ENCODE measurements at places on chromosomes 3 and 15.

GRCh38 chr3:64901522-64901885 is 213.7 kb upstream of the ADAMTS9 start:
- DNase-seq, result no peak

GRCh38 chr15:65184305-65184867 is 756 bp downstream of the CLPX start:
- DNase-seq, result peak; percentile 47

DNA sequence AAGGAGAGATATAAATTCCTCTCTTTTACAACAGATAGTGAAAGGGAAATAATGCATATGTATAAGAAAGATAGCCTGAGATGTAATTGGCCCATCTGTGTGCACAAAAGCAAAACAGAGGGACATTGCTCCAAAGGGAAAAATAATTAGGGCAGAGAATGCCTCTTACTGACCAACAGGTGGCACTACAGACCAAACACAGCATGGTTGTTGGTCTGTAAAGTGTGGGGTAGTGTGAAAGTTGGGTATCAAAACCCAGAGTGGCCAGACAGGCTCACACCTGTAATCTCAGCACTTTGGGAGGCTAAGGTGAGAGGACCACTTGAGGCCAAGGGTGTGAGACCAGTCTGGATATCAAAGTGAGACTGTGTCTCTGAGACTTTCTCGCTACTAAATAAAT is 4.5 kb upstream of the TLNRD1 start:
- DNase-seq, result no peak

DNA sequence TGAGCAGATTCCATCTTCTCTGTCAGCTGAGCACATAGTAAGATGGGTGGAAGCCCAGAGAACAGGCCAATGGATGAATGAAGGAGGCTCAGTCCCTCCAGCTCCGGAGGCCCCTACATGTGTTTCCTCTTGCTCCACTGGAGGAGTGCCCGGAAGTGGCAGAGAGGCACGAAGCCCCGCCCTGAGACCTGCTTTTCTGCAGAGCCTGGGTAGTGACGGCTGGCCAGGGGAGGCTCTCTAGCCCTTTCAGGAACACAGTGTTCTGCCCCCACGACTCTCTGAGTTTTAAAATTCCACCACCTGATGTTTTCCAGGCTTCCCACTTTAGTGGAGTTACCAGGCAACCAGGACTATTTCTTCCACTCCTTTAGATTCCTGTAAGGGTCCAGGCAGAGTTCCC is 149.4 kb upstream of the SLC6A11 start:
- DNase-seq, result no peak

GRCh38 chr3:195082811-195083210 is 188.1 kb downstream of the XXYLT1 start:
- DNase-seq, result no peak

DNA sequence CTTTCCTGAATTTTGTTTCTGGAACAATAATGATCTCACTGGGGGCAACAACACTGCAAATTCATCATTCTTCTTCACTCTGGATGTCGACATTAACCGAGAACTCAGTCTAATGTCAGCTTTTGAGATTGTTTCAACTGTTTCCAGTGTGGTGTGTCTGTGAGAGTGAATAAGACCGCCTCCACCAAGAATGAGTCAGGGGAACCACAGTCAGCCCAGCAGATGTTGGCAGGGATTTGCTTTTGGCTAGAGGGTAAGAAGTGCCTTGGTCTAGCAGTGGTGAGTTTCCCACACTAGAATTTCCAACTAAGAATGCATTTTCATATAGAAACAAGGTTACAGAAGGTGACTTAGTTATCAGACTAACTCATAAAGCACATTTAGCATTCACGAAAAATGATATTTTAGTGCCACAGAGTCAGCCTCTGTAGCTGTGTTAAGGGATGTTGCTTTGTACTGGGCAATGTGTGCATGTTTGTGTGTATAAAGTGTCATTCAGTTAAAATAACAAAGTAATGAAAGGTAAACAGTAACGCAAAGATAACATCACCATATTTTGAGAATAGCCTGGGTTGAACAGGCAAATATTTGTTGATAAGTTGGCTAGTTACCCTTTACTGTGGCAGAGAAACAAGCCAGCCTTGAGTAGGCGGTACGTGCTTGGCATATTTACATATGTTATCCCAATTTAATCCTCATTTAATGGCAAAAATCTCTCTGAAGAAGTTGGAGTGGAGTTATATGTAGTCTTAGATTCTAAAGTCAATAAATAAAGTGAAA is 33.8 kb downstream of the DRD3 start:
- DNase-seq, result peak; percentile 87

DNA sequence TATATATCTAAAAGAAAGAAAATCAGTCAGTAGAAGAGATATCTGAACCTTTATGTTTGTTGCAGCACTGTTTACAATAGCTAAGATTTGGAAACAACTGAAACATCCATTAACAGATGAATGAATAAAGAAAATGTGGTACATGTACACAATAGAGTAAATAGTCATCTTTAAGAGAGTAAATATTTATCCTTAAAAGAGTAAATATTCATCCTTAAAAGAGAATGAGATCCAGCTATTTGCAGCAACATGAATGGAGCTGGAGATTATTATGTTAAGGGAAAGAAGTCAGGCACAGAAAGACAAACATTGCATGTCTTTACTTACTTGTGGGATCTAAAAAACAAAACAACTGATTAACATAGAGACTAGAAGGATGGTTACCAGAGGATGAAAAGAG is 197.0 kb upstream of the CBLB start:
- DNase-seq, result no peak

DNA sequence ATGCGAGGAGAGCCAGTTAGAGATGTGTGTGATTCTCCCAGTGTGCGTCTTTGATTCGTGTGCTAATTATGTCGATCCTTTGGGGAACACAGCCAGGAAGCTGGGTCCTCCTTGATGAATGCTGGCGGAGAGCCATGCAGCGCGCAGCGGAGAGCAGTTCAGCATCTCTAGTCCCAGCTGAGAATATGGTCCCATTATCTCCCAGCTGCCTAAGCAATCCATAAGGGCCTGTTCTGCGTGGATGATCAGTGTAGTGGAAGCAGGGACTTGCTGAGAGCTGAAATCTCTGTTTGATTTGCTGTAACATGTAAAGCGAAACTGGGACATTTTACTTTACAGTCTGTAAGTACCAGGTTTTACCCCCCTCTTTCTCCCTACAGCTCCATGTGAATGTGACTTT is 412.7 kb downstream of the CNTN4 start:
- no peak for DNase-seq

DNA sequence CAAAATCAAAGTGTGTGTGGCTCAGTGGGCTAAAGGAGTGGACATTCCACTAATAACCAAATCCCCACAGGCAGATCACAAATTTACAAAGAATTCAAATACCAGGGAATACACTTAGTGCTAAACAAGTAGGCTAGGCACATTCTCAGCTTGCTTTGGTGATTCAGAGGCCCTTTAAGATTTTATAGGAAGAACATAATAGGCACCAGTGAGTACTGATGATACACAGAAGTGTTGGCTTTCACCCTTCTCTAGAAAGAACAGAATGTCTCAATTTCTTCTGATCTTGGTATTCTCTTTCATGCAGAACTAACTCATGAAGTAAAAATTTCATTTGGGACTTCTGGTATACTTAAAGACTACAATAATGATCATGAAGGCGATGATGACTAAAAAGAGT is 55.0 kb downstream of the POLR2M start:
- peak; percentile 65 for DNase-seq

- no peak for DNase-seq
Observed at GRCh38 chr3:129366312-129366831, 62.1 kb downstream of the EFCAB12 start.

GRCh38 chr3:54660714-54661132 is 267.1 kb downstream of the LRTM1 start:
- DNase-seq, result no peak

DNA sequence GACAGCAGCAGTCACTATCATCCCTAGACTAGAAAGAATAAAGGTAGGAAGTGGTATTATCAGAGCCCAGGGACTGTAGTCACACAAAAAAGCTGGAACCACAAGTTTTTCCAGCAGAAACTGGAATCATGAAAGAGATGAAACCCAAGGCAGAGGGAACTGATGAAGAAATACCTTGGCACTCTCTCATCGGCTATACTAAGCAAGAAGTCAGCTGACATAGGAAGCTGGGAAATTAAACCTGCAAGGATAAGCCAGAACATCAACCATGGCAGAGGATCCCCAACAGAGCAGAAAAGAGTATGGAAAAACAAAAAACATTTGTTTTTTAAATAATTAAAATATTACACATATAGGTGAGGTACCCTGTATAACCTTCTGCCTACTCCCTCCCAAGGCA is 86.5 kb downstream of the AQR start:
- peak; percentile 4 for DNase-seq

GRCh38 chr3:14630404-14631100 is 21.0 kb upstream of the CCDC174 start:
- DNase-seq, result no peak

GRCh38 chr3:69737392-69737791 is 1.9 kb upstream of the MITF start:
- DNase-seq, result no peak

DNA sequence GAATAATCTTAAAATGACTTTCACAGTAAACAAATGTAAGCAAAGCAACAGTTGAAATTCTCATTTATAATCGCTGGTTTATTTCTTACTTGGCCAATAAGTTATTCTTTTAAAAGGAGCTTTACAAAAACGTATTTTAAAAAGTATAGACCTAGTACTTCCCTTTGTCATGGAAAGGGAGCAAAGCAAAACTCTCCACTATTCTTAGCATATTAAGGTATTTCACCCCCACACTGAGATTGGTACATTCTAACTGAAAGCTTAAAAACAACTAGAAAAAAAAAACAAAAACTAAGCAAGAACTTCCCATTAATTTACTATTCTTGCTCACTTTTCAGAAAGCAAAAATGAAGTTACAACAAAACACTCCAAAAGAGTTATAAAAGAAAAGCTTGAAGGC is 1.5 kb downstream of the ATG3 start:
- DNase-seq, result no peak

GRCh38 chr3:129020691-129021090 is 19.6 kb downstream of the EFCC1 start:
- no peak for DNase-seq

DNA sequence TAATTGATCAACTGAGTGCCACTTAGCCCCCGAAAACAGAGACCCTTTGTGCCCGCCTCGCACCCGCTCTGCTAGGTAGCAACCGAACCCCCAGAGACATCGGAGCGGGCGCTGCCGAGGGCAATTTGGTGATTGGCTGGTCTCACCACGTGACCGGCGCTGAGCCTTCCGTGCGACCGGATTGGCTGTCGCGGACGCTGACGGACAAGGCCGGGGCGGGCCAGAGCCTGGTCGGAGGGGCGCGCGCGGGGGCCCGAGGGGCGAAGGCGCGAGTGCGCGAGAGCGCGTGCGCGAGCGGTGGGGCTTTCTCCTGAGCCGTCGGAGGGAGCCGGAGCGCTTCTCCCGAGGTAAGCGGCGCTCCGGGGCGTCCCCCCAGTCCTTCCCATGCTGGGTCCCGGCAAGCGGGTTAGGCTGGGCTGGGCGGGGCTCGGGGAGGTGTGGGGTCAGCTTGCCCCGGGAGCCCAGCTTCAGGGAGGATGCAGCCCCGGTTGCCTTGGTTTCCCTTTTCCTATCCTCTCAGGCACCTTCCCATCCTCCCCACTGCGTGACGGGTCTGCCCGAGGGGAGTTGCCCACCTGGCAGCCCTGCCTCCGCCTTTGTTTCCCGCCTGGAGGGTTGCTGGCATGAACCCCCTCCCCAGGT is at the start of gene TMEM108:
Gene TMEM108 (plus strand): TSS at position 303 of the 642 bp plus-strand sequence.
- DNase-seq, result peak; percentile 77

DNA sequence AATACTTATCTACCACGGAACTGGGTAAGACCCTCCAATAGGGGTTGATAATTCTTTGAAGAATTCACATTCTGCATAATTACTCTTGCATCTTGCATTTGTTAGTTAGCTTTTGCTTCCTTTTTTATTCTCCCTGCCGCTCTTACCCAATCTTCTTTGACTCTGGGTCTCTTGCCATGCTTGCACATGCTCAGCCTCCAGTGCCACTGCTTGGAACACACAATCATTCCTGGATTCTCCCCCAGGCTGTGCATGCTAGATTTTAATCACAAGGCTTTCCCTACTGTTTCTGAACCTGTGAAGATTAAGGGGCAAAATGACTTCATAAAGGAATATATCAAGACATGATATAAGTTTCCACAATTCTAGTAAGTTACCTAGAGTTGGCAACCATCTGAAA is 133.1 kb downstream of the IL1RAP start:
- no peak for DNase-seq

- no peak for DNase-seq
Observed at GRCh38 chr3:197026481-197026866, 3.1 kb downstream of the MELTF start.

DNA sequence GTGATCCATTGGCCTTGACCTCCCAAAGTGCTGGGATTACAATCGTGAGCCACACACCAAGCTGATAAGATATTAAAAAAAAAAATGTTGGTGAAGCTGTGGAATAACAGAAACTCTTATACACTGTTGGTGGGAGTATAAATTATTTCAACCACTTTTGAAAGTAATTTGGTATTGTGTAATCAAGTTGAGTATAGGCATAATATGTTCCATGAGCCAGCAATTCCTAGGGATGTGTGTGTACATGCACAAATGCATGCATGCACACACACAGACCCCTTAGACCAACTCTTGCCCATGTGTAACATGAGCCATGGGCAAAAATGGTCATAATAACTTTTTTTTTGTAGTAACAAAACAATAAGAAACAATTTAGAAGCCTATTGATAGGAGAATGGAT is 130.2 kb upstream of the ANKRD28 start:
- DNase-seq, result no peak

DNA sequence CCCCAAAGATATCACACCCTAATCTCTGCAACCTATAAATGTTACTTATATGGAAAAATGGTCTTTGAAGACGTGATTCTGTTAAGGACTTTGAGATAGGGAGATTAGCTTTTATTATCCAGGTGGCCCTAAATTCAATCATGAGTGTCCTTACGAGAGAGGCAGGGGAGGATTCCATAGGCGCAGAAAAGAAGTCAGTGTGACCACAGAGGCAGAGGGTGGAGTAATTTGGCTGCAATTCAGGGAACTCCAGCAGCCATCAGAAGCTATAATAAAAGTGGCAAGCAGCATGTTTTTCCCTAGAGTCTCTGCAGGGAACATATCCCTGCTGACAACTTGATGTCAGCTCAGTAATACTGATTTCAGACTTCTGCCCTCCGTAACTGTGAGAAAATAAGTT is 315.2 kb upstream of the ROBO2 start:
- no peak for DNase-seq

GRCh38 chr3:105865867-105866350 is 2.9 kb downstream of the CBLB start:
- no peak for DNase-seq

DNA sequence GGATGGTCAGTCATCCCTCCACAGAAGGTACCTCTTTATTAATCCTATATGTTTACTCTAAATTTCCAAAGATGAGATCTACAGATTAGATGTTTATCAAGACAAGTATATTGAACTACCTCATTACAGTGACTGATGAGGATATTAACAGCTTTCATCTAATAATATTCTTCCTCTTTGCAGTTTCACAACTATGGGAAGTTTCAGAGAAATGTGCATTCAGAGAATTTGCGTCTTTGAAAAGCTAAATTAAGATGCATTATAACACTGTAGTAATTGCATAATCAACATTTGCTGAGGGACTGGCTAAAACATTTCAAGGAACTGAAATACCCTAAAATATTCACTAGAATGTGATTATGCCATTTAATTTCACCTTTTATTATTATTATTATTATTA is 46.7 kb downstream of the MCF2L2 start:
- DNase-seq, result no peak

GRCh38 chr15:48003441-48003840 is 117.3 kb upstream of the SLC24A5 start:
- DNase-seq, result no peak

GRCh38 chr3:49119439-49119838 is 1.2 kb downstream of the USP19 start:
- peak; percentile 28 for DNase-seq
